Activated T-cell treated with anti-CD3 and anti-CD28 coated beads, Interleukin-2, amount 50 U/mL, for 48 hours (primary cell): ENCODE measurements at places on chromosomes 4 and X.

DNA sequence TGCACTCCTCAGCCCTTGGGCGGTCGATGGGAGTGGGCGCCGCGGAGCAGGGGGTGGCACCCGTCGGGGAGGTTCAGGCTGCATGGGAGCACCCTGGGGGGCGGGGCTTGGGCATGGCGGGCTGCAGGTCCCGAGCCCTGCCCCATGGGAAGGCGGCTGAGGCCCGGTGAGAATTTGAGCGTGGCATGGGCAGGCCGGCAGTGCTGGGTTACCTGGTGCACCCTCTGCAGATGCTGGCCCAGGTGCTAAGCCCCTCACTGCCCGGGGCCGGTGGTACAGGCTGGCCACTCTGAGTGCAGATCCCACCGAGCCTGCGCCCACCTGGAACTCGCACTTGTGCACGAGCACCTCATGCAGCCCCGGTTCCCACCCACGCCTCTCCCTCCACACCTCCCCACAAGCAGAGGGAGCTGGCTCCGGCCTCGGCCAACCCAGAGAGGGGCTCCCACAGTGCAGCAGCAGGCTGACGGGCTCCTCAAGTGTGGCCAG lies 556.3 kb downstream of the GALNTL6 start:
- no peak for DNase-seq

DNA sequence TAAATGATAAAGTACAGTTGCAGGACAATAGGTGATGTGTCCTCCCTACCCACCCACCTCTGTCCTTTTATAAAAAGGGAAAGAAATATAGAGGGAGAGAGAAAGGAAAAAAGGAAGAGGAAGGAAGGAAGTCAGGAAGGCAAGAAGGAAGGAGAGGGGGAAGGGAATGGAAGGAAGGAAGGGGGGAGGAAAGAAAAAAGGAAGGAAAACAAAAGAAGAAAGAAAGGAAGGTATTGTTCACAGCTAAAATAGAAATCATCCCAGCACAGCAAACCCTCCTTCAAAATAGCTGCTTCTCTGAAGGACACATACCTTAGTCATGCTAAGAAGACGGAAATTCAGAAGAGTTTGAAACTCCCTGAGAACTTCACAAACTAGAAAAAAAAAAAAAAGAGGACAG lies 8.4 kb downstream of the NKX6-1 start:
- no peak for DNase-seq

- DNase-seq, result no peak
These were observed 134.5 kb upstream of the NKX1-1 start for GRCh38 chr4:1540601-1541375.

- DNase-seq, result no peak
These were observed 61.4 kb upstream of the ENPEP start for GRCh38 chr4:110414561-110414920.

- DNase-seq, result no peak
These were observed 315.8 kb downstream of the MID1IP1 start for GRCh38 chrX:39117101-39117500.

DNA sequence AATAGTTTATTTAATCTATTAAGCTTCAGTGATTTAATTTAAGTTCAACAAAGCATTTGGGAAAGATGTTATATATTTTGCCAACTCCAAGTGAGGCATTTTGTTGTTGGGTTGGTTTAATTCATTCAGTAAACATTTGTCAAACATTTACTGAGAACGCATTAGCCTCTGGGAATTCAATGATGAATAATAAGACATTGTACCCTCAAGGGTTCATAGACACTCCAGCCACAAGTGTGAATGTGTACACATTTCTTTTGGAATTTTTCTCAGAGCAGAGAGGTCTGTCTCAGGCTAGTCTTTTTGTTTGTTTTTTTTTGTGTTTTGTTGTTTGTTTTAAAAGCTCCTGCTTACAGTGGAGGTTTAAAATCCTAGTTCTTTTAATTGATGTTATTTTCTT lies 203.9 kb downstream of the SOWAHB start:
- DNase-seq, result no peak

DNA sequence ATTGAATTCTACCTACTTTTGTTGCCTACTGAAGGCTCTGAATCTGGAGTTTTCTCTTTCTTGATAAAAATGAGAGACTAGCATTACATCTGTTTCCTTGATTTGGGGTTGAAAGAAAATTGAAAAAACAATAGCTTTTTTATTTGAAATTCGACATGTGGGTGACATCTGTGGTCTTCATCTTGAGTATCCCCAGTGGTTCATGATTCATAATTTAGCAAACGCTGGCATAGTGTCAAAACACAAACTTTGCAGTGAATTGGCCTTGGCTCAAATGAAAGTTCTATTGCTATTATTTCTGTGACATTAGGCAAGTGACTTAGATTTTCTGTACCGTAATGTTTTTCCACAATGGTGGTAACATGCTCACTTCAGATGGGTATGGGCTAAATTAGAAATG lies 747.6 kb downstream of the PCDH7 start:
- no peak for DNase-seq

DNA sequence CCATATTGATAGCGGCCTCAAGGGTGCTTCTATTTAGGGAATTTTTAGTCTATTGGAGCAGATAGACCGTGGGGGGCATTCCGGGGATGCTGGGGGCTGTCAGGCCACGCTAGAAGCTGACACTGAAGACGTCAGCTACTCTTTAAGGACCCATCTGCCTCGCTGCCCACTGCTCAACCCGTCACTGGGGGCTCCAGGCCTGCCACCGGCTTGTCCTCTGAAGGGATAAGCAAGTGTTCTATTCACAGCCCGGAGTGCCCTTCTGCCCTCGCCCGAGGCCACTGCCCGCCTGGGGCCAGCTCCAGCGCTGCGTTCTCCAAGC lies 679 bp upstream of the MSL3 start:
- no peak for DNase-seq

GRCh38 chr4:6668391-6668790 lies 25.3 kb upstream of the S100P start:
- no peak for DNase-seq

DNA sequence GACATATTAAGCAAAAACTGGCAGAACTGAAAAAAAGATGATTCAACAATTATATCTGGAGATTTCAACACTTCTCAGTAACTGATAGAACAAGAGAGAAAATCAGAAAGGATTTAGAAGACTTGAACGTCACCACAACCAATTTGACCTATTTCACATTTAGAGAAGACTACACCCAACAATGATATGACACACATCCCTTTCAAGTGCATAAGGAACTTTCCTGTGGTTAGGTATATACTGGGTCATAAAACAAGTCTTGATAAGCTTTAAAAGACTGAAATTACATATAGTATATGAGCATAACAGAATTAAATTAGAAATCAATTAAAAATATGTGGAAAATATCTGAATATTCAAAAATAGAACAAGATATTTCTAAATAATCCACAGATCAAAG lies 201.2 kb upstream of the HAND2 start:
- no peak for DNase-seq

DNA sequence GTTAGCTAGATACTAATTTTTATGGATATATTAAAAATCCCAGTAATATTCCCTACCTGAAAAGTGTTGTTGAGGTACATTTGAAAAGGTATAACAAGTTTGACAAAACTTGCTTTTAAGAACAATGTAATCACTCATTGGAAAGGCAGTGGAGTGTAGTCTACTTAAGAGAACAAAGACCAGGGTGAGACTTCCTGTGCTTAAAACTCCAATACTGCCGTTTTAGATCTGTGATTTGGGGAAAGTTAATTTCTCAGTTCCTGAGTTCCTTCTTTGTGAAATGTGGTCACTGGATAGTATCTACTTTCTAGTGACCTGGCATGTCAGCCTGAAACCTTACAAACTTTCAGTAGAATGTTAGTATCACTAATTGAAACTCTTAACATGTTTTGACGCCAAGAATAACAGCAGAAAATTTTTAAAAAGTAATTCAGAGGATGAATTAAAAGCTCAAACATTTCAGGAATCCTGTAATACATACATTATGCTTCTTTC lies 56.8 kb downstream of the PCDH7 start:
- no peak for DNase-seq

DNA sequence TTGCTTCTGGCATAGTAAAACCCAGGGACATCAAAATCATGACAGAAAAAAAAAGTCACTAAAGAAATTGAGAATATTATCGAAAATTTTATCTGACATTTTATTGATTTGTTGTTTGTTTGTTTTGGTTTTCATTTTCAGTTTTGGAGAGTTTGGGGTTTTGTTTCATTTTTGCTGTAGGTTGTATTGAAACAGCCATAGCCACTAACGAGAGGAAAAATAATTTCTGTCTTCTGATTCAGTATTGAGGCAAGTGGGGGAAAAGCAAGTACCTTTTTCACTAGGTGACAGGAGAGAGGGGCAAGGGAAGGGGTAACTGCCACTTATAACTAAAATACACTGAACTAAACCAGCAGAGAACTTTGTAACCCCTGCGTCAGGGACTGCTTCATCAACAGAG lies 392.8 kb upstream of the NDST3 start:
- DNase-seq, result no peak

- no peak for DNase-seq
These were observed 27.3 kb upstream of the PHEX start for GRCh38 chrX:22004866-22005265.

DNA sequence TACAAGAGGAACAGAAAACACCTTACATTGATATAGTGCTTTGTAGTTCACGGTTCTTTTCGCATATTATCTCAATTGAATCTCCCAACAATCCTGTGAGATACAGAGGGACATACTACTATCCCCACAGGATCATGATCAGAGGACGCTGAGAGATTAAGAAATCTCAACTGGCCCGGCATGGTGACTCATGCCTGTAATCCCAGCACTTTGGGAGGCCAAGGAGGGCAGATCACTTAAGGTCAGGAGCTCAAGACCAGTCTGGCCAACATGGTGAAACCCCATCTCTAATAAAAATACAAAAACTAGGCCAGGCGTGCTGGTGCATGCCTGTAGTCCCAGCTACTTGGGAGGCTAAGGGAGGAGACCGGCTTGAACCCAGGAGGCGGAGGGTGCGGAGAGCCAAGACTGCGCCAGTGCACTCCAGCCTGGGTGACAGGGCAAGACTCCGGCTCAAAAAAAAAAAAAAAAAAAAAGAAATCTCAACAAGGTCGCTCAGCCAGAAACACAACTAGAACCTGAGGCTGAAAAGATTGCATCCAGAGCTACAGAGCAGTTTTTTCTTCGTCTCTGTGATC lies 7.4 kb downstream of the APOO start:
- DNase-seq, result no peak

DNA sequence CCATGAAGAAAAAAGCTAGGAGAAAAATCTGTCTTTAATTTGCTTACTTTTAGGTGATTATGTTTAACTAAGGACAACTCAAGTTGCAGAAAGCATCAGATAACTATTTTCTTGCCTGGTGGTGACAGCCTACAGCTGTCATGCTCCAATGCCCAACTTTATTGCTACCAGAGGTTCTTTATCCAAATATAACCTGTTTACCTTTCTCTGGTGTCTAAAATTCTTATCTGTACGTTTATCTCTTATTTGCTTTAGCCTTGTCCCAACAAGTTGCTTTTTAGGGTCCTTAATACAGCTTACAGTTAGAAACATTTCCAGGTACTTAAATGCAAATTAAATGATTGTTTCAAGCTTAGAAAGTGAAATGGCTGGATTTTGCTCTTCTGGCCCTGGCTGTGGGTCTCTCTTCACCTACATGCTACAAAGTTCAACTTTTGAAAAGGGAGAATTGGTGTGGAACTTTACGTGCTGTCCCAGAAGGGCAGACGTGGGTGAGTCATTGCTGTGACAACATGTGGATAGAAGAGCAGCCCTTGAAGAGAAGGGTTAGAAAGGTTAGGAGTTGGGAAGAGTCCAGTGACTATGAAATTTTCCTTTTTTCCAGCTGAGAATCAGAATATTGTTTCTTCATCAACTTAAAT lies 60.7 kb downstream of the HPGD start:
- DNase-seq, result no peak

GRCh38 chrX:6456196-6456595 lies 78.7 kb downstream of the VCX3A start:
- DNase-seq, result no peak

- DNase-seq, result no peak
These were observed 46.3 kb upstream of the LONRF3 start for GRCh38 chrX:118928151-118928550.

- DNase-seq, result no peak
These were observed at the start of gene POF1B for GRCh38 chrX:85379174-85379907. TSS of gene POF1B (minus strand) at chrX:85379665. CDS start at chrX:85379454, 211 bp downstream.

DNA sequence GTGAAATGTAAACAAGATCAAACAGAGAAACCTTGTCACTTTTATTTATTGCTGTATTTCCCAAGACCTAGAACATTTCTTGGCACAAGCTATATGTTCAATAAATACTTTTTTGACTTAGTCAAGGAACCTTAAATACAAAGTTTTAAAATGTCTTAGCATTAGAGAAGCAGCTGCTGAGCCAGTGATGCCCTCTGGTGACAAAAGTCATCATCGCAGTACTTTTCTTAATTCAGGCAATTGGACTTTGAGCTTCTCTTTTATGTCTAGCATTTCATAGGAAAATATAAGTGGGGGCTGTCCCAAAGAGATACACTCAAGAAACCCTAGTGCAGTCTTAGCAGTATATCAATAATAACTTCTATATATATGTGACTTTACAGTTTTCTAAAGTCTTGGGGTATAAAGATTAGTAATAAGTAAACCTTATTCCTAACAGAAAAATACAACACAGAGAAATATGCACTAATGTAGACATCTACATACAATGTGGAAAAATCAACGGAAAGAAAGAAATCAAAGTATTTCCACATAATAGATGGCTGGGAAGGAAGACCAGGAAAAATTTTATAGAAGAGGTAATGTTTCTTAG lies 118.4 kb downstream of the DTHD1 start:
- DNase-seq, result peak; percentile 43

DNA sequence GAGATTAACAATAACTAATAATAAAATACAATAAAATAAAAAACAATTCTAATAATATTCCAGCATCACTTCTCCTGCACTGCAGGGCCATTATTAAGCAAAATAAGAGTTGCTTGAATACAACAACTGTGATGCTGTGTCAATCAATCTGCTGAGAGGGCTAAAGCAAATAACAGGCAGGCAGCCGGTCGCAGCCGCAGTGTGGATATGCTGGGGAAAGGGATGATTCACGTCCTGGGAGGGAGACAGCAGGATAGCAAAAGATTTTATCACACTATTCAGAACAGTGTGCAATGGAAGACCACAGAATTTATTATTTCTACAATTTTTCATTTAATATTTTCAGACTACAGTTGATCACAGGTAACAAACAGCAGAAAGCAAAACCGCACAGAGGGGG lies 76.5 kb upstream of the SMARCAD1 start:
- no peak for DNase-seq
